ENCODE measurements at places on chromosomes 3 and 15.

GRCh38 chr3:14407203-14407602 lies 4.8 kb downstream of the SLC6A6 start:
- no peak for DNase-seq

DNA sequence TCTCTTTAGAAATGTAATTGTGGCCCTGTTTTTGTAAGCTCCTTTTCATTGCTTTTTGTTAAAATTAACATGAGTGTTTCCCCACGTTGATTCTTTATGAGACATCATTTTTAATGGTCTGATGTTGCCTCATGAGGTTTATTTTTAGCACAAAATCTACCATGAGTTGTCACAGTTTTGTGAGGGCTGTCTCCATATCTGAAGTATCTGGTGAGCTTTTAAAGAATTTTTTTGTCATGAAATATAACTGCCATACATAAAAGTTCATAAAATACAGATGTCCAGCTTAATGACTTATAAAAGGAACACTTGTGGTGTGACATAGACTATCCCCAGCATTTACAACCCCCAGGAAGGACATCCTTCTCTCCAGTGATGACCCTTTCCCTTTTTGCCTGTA lies 34.3 kb upstream of the CEMIP start:
- peak; percentile 56 for DNase-seq

- no peak for DNase-seq
Measured at GRCh38 chr15:61700803-61701202, 359.4 kb downstream of the VPS13C start.

GRCh38 chr3:133106169-133106568 lies 68.0 kb downstream of the TMEM108 start:
- no peak for DNase-seq

- DNase-seq, result no peak
Measured at GRCh38 chr3:69079269-69080159, 651 bp downstream of the UBA3 start.

DNA sequence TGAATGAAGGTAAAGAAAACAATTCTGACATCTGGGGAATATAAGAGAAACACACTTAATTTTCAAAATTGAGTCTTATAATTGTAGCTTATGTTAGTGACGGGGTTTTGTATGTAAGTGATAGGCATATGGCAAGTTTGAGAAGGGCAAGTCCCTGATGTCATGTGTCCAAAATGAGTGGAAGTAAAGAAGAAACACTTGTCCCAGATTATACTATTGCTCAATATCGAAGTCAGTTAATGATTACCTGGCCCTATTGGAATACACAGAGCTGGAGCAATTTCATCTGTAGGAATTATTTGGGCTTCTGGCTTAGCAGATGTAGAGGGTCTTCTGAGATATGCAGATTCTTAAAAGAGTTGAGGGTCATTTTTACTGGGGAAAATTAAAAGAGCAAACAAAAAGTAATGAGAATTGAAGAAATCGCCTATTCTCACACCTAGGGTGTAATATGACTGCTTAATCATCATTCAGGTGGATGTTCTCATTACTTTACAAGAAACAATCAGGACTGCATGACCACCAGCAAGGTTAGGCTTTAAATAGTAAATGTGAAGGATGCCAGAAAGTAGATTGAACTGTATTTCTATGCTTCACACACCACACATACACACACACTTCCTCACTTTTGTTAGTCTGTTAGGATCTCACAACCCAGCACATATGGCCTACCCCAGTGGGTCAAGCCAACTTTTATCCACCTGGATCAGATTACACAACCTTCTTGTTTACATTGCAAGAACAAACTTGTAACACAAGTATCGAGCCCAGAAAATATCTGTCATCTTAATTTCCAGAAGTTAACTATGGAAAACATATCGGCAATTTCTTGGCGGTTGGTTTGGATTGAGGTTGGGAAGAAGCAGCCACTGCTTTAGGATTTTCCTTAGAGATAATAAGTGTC lies 183.3 kb upstream of the LRRC3B start:
- no peak for DNase-seq

- no peak for DNase-seq
Measured at GRCh38 chr15:48992545-48992944, 28.8 kb upstream of the SHC4 start.

GRCh38 chr3:189001559-189001958 lies 170.2 kb upstream of the TPRG1 start:
- DNase-seq, result peak; percentile 90

Data from EL (cell line).